ENCODE measurements at places on chromosomes 6 and 20.

DNA sequence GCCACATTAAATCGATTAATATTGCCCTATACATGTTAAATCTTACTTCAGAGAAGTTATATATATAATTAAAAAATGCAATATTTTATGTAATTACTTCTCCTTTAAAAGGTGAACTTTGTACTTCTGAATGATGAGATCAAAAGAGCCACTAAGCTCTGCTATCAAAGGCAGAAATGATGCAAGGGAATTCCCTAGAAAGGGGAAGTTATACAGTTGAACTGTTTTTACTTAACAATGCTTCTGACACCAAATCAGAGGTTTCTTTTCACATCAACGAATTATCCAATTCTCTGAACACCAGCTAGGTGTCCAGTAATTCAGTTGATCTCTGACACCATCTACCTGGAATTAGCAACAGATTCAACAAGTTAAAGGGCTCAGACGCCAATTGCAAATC lies 319.9 kb upstream of the TSHZ2 start:
- no peak for DNase-seq

- DNase-seq: peak; percentile 57
Measured at GRCh38 chr6:12585497-12585958, 131.0 kb upstream of the PHACTR1 start.

GRCh38 chr6:130147111-130147510 lies 75.6 kb downstream of the SAMD3 start:
- no peak for DNase-seq

DNA sequence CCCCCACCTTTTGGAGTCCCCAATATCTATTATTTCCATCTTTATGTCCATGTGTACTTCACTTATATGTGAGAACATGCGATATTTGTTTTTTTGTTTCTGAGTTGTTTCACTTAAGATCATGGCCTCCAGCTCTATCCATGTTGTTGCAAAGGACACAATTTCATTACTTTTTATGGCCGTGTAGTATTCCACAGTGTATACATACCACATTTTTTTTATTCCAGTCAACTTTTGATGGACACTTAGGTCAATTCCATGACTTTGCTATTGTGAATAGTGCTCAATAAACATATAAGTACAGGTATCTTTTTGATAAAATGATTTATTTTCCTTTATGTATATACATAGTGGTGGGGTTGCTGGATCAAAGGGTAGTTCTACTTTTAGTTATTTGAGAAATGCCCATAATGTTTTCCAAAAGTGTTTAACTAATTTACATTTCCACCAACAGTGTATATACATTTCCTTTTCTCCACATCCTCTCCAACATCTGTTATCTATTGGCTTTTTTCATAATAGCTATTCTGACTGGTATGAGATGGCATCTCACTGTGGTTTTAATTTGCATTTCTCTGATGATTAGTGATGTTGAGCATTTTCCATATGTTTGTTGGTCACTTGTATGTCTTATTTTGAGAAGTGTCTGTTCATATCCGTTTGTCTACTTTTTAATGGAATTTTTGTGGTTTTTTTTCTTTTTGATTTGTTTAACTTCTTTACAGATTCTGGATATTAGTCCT lies 34.0 kb upstream of the COL10A1 start:
- no peak for DNase-seq

GRCh38 chr6:136527831-136528230 lies 22.4 kb downstream of the MAP7 start:
- no peak for DNase-seq

- no peak for DNase-seq
Measured at GRCh38 chr20:23254505-23254904, 96.1 kb upstream of the NXT1 start.

GRCh38 chr6:13395272-13396237 lies 67.2 kb upstream of the TBC1D7 start:
- DNase-seq: peak; percentile 63

DNA sequence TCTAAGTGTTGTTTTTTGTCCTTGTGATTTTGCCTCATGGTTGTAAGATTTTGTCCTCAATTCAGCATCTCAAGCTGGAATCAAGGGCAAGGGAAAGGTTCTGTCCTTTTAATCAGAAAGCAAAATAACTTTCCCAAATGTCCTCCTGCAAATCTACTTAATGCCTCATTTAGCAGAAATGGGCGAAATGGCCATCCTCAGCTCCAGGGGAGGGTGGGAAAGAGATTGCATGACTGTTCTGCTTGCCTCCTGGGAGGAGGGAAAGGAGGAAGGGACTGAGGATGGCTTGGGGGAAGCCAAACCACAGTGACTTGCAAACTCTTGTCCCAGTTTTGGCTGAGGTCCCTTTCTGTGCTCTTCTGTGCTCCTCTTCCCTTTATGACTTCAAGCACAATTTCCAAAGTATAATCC lies 43.4 kb downstream of the TNFAIP3 start:
- peak; percentile 69 for DNase-seq

GRCh38 chr6:137793805-137794515 lies 73.1 kb upstream of the TNFAIP3 start:
- no peak for DNase-seq

GRCh38 chr20:60691966-60692615 lies 560.0 kb upstream of the CDH4 start:
- DNase-seq: no peak

Measured in muscle of leg (tissue), 16 donors.